ENCODE measurements at places on chromosomes 16 and 17.

DNA sequence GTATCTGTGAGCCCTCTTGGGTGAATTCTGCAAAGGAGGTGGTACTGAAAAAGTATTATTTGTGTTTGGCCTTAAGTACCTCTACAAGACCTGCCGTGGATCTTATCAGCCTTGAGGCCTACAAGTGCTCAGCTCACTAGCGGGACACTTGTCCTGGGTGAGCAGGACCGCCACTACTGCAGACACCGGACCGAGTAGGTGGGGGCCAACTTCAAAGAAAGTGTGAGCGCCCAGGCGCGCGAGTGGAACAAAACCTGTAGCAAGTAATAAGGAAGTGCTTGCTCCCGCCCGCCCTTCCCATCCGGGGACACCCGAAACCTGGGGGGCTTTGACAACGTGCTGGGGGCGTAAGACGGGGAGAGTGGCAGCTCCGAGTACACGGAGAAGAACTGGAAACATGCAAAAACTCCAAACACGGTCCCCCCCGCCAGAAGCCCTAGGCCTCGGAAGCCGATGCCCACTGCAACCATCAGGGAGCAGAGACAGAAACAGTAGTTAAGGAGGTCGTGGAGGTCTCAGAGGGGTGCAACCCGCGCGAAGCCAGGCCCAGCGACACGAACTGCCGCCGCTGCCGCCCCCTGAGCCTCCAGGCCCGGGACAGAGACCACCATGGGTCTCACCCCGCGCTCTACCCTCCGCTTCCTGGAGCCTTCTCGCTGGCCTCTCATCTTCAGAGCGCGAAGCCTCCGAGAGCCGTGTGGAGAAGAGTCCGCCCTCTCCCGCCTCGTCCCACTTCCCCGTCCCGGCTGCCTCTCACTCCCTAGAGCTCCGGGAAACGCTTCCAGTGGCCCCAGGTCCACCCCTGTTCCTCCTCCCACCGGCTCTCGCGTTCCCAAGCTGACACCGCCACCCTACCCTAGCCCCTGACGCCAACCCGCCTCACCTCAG lies 537 bp downstream of the CNOT1 start:
- peak; percentile 39 for DNase-seq

- DNase-seq: no peak
These were observed 53.6 kb downstream of the LDHD start for GRCh38 chr16:75062976-75063346.

- DNase-seq: no peak
These were observed 100.4 kb upstream of the GSE1 start for GRCh38 chr16:85512808-85513115.

DNA sequence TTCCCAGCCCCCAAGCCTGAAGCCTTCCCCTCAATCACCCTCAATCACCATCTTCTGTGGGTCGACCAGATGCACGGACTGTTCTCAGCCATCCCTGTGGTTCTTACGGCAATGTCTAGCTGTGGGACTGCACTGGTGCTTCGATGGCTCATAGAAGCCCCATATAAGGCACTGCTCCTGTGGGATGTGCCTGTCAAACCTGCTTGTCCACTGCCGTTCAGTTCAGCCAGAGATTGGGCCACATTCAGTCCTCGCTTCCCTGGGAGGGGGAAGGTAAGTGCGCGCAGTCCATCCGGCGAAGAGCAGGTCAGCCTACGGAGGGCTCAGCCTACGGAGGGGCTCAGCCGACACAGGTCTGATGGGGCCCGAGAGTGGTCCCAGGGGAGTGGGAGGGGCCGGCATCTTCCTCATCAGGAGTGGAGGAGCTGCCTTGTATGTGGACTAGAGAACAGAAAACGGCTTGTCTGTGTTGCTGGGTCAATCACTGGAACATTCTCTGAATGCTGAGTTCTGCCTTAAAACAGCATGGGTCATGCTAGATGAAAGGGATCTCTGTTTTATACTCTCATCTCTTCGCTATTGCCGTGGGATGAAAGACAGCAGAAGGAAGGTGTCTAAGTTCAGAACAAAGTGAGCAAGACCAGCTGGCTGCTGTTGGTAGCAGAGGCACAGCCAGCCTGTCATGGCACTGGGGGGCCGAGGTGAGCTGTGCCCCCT lies at the start of gene CARD14:
Gene CARD14, plus strand, starts transcription at position 247 of the 717 bp plus-strand sequence. CDS start 11,409 bp downstream, outside the sequence.
- no peak for DNase-seq

DNA sequence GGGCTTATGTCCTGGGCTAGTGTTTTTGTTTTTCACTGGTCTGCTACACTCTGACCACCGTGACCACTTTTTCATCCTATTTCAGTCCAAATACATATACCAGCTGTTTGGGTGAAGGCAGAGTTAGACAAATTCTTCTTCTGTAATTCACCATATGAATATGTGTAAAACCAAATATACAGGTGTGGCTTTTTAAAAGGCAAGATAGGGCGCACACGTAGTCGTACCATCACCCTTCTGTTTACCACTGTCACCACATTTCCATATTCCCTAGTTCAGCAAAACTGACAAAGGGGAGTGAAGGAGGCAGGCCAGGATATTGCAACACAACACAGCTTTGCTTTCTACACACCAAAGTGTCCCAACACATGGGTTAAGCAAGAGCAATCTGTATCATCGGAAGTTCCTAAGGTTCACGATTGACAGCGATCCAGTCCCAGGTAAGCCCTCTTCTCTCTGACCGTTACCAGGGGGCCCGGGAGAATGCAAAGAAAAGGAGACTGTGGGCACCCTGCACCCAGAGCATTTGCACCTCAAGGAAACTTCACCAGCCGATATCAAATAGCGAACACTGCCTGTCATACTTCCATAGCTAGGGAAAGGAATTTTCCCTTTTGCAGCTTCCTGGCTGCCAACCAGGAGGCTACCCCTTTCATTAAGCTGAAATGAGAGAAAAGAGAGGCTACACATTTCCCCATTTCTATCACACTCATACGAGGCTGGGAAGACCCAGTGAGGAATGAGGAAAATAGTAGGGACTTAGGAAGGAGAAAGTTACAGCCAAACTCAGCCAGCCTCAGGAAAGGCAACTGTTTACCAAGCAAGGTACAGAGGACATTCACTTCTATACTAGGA lies 23.1 kb downstream of the CREBBP start:
- no peak for DNase-seq

GRCh38 chr17:45172541-45173286 lies 11.0 kb downstream of the HEXIM2 start:
- peak; percentile 16 for DNase-seq

DNA sequence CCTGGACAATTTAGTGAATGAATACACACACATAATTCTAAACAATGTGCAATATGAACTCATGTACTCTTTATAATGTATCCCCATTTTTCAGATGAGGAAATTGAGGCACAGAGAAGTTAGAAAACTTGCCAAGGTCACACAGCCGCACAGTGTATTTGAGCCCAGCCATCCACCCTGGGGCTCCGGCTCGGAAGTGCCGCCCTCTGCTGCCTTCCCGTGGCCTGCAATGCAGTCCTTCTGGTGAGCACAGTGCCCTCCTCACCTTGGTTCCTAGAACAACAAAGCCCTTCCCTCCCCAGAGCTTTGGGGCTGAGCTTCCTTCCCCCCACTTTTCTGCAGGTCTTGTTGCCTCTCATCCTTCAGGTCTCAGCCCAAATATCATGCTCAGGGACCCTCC lies 63.7 kb downstream of the C16orf78 start:
- DNase-seq: no peak

- DNase-seq: no peak
These were observed 275.5 kb downstream of the MAP2K4 start for GRCh38 chr17:12296209-12296625.

DNA sequence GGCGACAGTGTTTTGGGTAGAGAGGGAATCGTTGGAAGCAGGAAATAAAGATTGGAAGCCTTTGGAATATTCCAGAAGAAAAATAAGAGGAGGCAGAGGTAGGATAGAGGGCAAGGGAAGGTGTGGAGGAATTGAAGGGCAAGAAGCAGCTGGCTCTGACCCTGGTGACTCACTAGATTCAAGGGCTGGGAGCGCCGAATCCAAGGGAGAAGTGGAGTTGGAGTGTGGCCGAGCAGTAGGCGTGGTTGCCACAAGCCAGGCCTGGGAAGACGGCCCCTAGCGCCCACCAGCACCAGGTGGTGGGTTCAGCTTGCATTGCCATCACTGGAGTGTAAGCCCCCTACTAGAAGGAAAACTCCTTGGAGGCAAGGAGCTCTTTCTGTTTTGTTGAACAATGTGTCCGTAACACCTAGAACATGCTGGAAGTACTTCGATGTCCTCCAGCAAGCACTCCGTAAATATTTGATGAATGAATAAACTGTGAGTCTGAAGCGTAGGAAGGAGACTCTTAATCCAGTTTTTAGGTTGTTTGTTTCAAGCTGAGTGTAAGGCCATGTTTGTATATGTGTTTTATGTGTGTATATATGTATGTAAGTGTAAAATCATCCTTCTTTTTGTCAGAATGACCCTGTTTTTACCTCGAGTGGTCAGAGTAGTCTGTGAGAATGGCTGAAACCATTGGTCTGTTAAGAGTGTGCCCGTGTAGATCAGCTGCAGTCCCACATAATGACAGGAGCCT lies 139.5 kb downstream of the CMIP start:
- no peak for DNase-seq

- DNase-seq: peak; percentile 17
These were observed 33.2 kb downstream of the CYB5D2 start for GRCh38 chr17:4175921-4176807.

DNA sequence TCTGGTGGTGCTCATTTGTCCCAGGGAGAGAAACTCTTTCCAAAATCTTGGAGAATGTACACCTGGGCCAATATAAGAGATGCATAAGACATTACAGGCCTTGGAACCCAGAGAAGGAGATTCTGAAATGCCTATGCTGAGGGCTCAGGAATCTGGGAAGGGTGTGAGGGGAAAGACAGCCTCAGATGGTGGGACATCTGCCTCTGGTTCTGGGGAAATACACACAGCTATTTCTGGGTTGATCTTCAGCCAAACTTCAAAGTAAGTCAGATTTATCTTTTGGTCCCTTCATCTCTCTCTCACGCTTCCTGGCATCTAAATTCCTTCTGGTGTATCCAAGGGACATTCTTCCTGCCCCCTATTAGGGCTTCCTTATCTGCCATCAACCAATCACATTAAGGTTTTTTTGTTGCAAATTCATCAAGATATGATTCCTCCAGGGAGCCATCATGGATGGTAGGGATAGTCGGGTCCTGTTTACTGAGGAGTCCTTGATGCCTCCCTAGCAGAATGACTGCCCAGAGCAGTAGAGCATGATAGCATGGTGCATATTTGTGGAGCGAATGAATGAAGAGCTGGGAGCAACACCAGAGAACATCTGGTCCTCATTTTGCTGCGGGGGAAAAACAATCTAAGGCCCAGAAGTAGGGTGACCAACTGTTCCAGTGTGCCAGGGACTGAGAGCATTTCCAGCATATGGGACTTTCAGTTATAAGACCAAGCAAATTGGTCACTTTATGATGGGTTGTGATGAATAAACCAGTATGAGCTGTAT lies 35.7 kb upstream of the DYNLL2 start:
- no peak for DNase-seq

DNA sequence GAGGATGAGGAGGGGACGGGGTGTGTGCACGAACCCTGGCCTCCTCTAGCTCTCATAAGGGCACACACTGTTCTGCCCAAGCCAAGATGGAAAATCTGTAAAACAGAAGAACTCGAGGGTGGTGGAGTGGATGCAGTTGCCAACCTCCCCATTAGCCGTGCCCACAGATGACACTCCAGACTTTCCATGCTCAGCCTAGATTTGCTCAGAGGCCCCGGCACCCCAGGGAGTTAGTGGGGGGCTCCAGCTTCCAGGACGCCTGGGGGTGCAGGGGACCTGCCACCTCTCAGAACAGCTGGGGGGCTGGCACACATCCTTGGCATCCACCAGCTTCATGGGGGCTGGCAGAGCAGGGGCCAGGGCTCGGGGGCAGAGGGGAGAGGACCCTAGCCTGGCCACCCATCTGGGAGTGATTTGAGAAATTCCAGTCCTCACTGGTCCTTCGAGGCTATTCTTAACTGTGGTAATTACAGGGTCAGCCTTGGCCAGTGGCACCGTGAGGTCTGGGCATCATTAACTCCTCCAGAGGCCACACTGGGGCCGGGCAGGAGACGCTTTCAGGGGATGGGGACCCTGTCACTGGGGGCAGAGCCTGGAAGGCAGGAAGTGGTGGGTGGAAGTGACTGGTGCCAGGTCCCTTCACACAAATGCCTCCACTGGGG lies 14.3 kb downstream of the VASN start:
- DNase-seq: no peak

GRCh38 chr17:42520540-42520951 lies 15.5 kb upstream of the NAGLU start:
- no peak for DNase-seq

GRCh38 chr16:8975039-8975438 lies 11.3 kb upstream of the USP7 start:
- DNase-seq: no peak

DNA sequence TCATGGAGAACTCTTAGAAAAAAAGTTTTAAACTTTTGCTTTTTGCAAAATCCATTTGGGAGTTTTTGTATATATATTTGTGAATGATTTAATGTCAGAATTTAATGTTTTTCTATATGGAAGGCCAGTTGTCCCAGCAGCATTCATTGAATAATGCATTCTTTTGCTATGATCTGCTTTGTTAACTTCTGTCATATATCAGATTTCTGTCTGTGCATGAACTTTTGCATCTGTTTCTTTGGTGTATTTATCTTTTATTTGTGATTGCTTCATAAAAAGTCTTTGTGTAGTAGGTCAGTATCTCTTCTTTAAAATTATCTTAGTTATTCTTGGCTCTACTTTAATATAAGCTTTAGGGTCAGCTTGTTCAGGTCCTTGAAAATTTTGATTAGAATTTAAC lies 84.2 kb downstream of the MAP2K4 start:
- DNase-seq: no peak

DNA sequence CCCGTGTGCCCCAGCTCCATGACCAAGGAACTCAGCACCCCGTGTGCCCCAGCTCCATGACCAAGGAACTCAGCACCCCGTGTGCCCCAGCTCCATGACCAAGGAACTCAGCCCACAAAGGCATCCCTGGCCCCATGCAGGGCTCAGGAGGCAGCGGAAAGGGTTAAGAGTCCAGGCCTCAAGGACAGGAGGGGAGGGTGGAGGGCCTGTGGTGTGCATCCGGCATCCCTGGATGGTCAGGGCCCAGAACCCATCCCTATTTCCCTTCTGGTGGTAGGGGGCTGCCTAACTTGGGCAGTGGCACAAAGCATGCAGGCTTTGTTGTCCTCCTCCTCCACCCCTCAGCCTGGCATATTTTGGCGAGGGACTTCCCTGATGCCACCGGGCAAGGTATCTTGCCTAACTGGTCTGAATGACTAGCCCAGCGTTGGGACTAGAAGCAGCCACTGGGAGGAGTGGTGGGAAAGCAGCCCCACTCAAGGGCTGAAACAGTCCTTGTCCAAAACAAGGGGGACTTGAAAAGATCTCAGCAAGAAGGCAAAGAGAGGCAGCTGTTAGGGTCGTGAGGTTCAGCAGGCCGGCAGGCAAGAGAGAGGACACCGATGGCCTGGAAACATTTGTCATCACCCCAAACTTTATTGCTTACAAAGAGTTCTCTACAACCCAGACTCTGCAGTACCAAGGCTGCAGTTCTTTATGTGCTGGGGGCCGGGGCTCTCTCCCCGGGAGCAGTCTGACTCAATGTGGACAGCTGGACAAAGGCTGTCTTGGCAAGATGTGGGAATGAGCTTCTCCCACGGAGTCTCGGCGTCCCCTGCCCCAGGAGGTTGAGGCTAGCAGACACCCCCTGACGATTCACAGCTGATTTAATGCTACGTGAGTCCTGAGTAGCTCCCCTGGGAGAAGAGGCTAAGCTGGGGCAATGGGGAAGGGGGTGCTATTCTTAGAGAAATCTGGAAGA lies 902 bp upstream of the SPATA32 start:
- no peak for DNase-seq

Data from effector CD4-positive, alpha-beta T cell (primary cell).